Upper lobe of left lung (tissue), 6 donors: ENCODE measurements at places on chromosomes 3 and 15.

GRCh38 chr3:190060192-190060775 is 60.4 kb downstream of the P3H2 start:
- DNase-seq: no peak

DNA sequence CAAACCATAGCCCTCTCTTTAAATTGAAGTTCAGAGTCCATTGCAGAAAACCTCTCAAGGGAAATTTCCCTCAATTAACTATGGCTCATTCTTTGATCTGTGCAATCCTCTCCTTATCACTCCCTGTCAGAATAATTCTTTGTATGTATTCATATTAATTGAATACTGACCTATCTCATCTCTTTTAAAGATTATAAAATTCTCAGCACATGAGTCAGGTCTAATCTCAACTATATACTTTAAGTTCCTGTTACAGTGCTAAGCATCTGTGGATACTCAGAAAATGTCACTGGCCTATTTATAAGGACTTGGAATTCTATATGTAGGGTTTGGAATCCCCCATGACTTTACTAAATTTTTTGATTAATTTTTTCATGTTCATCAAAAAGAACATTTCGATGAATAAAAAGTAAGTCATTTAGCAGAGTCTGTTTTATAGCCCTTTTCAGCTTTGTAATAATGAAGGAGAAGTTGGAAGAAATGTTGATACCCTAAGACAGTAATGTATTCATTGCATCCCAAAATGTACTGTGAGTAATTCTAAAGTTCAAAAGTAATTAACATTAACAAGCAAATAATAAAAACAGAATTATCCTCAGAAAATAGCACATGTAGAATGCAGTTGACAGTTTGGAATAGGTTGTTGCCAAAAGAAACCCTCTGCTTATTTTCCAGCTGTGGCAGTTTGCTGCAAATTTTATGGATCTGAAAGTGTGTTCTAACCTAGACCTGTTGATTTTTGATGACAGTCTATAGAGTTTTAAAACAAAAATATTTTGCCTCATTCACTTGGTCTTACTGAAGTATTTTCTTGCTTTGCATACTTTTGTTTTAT is 503.4 kb upstream of the CBLB start:
- DNase-seq: no peak

- no peak for DNase-seq
These were observed 325.2 kb downstream of the DIPK2A start for GRCh38 chr3:144296808-144297207.

GRCh38 chr3:40768046-40768445 is 243.3 kb downstream of the ZNF621 start:
- no peak for DNase-seq

DNA sequence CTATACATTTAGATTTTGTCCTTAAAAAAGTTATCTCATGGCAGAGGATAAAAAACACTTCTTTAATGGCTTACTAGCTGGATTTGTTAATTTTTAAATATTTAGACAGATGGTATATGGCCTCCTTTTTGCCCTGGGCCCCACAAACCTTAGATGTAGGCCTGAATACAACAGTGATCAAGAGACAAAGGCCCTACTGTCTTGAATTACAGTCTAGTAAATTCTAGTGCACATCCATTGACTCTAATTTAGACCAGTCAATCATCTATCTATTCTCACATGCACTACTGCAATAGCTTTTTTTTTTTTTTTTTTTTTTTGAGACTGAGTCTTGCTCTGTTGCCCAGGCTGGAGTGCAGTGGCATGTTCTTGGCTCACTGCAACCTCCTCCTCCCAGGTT is 452.8 kb downstream of the FHIT start:
- DNase-seq: no peak
